ENCODE measurements at places on chromosomes 11 and 22.

DNA sequence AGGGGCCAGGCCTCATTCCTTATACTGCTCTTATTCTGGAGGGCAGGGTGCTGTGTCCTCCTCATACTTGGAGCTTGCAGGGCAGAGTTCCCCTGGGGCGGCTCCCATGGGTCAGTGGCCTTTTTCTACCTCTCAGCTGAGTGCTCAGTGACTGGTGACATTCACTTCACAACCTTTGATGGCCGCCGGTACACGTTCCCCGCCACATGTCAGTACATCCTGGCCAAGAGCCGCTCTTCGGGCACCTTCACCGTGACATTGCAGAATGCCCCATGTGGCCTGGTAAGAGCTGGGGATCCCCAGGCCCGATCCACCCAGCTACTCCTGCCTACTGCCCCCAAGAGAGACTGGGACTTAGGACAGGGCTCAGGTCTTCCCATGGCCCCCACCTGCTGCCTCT is 14.5 kb downstream of the OTOG start:
- DNase-seq: no peak

- DNase-seq: peak; percentile 20
Measured at GRCh38 chr11:116691771-116692177, 81.0 kb downstream of the BUD13 start.

DNA sequence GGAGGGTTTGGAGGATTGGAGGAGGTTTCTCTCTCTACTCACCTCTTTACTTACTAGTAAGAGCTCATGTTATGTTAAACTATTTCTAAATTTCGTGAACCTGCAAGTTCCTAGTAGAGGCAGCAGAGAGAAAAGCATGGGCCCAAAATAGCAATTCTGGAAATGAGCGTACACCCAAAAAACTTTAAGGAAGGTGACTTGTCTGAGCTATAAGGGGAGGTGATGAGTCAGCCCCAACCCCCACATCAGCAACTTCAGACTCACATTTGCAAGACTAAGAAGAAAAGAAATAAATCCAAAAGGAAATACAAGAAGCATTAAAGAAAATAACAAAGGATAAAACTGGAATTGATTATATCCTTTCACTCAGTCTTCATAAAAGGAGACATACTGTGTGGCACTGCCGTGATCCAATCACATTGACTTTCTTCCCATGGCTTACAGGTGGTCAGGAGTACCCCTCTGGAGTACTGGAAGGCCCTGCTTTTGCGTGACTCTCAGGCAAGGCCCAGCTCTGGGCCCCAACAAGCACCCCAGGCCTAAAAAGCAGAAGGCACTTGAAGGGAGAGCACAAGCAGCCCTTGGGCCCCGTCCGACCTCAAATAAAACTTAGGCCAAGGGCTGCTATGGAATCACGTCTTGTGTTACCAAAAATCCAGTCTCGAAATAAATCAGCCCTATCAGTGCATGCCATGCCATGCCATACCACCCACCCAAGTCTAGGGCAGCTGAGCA is 14.3 kb downstream of the PACSIN2 start:
- DNase-seq: no peak

DNA sequence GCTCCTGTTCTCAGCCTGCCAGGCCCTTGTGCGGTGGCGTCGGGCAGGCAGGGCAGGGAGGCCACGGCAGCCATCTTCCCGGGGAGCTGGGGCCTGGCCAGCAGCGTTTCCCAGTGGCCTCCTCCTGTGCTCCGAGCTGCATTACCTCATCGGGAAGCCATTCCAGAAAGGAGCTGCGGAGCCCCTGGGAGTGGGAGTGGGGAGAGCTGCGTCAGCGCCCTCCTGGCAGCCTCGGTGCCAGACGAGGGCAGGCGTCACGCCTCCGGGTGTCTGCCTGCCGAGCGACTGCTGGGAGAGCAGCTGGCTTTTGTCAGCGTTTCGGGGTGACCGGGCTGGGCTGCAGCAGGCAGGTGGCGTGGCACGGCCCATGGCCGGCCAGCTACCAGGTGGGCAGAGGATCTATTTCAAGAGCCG is 30.9 kb upstream of the WNT7B start:
- no peak for DNase-seq

DNA sequence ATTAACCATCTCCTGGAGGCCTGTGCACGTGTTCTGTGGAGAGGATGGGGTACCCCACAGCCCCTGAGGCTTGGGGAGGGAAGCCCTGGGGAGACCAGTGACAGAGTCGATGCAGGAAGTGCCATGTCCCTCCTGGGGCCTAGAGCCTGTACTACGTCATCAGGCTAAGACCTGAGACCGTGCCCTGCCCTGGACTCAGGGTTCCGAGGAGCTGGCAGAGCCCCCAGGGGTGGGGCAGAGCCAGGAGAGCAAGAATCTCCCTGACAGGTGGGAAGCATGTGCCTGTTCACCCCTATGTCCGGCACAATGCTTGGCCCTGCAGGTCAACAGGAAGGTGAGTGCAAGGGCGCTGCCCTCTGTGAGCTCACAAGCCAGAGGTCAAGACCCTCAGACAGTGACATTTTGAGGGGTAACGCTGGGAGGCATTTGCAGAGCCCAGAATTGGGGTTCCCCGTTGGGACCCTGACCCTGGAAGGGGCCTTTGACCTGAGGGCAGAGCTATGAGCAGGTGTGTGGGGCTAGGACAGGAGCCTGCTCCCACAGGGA is 781.6 kb downstream of the BRD1 start:
- no peak for DNase-seq

- no peak for DNase-seq
Measured at GRCh38 chr22:21079493-21079892, 33.7 kb downstream of the LRRC74B start.

DNA sequence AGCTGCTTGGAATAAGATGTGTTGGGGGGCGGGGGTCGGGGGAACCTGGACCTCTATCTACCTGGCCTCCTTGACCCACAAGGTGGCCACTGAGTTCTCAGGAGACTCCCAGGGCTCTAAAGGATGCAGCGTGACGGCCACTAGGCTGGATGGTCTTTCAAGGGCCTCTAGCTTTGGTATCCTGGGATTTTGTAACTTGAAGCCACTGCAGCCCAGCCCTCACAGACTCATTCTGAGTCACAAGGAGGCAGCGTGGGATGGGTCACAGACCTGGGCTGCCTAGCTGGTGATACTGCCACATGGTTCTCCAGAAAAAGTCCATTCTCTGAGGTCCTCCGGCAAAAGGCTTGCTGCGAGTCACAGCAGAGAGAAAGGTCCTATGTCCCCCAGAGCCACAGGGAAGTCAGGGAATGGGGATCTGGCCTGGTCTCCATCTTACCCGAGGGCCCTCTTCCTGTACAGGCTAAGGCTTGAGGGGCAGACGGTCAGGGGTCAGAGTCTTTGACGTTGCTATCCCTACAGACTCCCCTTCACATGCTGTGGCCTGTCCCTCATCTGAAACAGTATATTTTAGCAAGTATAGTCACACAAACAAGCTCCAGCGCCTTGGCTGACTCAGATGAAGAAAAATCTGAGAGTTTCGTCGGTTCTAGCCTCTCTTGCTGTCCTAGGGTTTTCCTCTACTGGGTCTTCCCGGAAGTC is 52.4 kb downstream of the KCNC1 start:
- DNase-seq: no peak
